ENCODE measurements at places on chromosomes 12 and 14.
A peak's percentile ranks its signal among the peaks of the same experiment; 100 is the strongest.

GRCh38 chr14:80653956-80654355 lies 287.6 kb downstream of the CEP128 start:
- no peak for DNase-seq

GRCh38 chr12:21773263-21773741 lies 1.2 kb downstream of the KCNJ8 start:
- no peak for DNase-seq

DNA sequence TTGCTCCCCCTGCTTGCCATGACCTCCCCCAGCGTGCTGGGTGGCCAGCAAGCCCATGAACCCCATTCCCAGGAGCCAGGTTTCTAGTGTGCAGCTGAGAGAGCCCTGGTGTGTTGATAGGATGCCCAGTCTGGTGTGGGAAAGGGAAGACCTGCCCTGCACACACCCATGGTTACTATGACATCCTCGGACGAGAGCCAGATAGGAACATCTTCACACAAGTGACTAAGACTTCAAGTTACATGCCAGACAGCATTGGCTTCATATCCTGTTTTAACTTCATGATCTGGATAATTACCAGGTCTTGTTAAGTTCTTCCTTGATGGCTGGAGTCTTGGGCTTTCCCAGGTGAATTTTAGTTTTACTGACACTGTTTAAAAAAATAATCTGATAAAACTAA lies 196.6 kb upstream of the EGLN3 start:
- no peak for DNase-seq

- DNase-seq = no peak
These were observed 54.6 kb downstream of the NCOR2 start for GRCh38 chr12:124512667-124513296.

DNA sequence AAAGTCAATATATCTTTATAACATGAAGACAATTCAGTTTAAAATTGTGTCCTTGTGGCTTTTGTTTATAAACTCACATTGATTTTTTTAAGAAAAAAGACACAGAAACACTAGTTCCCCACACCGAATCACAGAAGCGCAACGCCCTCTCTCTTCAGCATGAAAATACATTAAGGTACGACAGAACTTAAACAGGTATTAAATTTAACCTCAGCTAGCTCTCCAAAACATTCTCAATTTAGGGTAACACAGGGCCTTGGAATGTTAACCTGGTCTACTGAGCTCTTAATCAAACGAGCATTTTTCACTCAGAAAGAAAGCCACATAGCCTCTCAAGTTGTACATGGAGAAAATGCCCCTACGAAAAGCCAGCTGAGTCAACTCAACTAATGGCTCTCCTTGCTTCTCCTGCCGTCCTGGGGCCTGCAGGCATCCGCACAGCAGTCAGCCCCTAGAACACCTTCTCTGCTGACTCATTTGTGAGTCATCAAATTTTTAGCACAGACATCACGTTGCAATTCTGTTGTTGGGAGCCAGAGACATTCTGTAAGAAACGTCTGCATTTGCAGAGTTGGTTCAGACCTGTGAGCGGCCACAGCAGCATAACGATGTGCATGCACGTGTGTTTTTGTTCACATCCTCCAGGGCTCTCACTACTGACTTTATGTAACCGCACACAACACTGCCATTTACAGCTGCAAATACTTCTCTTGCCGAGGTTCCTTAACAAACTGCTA lies 141.6 kb downstream of the ITPR2 start:
- no peak for DNase-seq

DNA sequence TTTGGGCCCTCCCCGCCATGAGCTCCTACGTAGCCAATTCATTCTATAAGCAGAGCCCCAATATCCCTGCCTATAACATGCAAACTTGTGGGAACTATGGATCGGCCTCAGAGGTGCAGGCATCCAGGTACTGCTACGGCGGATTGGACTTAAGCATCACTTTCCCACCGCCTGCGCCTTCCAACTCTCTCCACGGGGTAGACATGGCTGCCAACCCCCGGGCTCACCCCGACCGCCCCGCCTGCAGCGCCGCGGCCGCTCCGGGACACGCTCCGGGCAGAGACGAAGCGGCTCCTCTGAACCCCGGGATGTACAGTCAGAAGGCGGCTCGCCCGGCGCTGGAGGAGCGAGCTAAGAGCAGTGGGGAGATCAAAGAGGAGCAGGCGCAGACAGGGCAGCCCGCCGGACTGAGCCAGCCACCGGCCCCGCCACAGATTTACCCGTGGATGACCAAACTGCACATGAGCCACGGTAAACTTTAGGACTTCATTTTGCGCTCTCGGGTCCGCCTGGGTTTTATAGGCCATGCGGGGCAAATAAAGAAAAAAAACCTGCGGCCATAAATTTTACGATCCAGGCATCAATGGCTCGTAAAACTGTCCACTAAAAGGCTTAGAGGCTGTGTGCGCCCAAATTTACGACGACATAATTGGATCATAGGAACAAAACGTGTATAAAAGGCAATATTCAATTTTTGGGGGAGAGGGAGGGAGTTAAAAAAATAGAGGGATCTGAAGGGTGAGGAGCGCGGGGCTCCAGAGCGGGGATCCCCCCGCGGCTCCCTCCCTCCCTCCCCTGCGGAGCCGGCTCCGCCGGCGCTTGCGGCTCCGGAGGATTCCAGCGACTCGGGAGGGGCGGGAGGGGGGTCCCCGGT lies 493 bp downstream of the HOXC5 start:
- DNase-seq = peak; percentile 46

- DNase-seq = no peak
These were observed 14.6 kb downstream of the VASH1 start for GRCh38 chr14:76775695-76776427.

- DNase-seq = no peak
These were observed 44.5 kb downstream of the TMPRSS12 start for GRCh38 chr12:50887191-50887590.

GRCh38 chr14:59870277-59871165 lies at the start of gene RTN1:
TSS of gene RTN1 (minus strand) at chr14:59870776. CDS start at chr14:59870630, 146 bp downstream.
- peak; percentile 67 for DNase-seq

- DNase-seq = no peak
These were observed 21.3 kb downstream of the SPX start for GRCh38 chr12:21547437-21547836.

GRCh38 chr12:30797689-30798088 lies 42.9 kb upstream of the CAPRIN2 start:
- DNase-seq = no peak

DNA sequence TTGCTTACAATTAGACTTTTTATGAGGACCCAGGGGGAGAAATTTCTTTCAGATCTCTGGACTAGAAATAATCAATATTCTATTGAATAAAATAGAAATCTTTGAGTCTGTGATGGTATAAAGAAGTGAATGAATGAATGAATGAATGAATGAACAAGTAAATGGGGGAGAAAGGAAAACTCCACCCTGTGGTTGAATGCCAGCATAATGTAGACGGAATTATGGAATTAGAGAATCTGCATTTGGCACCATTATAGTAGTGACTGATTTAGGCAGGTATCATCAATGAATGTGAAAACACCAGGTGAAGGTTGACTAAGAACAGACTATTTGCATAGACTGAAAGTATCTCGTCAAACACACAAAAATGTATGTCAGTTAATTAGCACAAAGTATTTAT lies 135.0 kb downstream of the FBXL14 start:
- no peak for DNase-seq

DNA sequence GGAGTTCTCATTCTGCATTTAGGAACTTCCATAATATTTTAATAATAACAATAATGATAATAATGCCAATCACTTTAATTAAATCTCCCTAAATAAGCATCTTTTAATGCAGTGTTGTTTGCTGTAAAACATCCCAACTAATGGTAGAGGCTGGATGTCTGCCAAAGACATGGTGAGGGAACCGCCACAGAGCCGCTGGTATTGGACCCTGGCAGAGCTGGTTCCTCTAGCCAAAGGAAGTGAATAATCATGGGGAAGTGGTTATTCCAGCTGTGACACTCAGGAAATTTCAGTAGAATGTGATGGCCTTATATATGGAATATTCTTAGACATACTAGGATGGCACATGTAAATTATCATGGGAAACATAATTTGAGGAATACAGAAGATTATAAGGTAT lies 483.3 kb downstream of the ZFP36L1 start:
- no peak for DNase-seq

GRCh38 chr14:96214793-96215192 lies 10.2 kb downstream of the BDKRB2 start:
- no peak for DNase-seq

DNA sequence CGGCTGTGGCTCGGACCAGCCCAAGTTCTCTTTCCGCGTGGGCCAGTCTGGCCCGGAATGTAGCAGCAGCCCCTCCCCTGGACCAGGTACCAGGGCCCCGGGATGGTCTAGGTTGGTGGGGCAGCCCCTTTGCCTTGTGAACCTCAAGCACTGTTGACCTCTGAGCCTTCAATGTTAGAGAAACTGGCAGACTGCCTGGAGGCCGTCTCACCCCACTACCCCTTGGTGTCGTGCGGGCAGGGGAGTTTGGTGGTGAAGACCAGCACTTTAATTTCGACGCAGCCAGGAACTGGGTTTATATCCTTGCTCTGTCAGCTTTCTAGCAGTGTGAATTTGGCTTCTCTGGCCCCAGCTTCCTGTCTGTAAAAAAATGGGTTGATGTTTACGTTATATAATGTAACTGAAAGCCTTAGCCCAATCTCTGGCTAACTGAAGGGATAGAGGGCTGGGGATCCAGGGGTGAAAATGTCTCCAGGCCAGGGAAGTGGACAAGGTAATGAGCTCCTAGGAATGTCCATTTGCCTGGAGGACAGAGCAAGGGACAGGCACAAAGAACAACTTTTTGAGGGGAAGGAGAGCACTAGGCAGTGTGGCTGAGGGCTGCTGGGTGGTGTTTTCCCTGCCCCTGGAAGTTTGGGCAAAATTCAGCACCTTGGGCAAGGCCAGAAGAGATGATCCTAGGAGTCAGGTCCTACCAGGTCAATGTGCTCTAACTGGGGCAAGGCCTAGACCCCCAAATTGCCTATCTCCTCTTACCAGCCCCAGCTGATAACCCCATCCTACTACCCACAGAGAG lies 11.4 kb downstream of the MCRS1 start:
- DNase-seq = no peak
